ENCODE measurements at places on chromosomes 4 and X.
A peak's percentile ranks its signal among the peaks of the same experiment; 100 is the strongest.

- DNase-seq = no peak
These were observed 145.9 kb upstream of the NOCT start for GRCh38 chr4:138869631-138870030.

DNA sequence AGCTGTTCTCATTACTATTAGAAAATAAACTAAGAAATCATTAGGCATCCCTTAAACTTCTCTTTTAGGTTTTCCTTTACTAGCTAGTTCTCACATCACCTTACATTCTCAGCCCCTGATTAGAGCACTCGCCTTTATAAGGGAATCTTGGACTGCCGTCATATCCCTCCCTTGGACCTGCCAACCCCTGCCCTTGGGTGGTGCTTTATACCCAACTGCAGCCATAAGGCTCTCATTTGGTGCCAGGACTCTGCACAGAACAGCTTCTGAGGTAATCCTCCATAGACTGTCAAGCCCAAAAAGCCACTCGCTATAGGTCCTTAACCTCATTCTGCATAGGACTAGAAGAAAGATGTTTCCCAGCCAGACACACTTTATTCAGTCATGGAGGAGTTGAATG, 67.5 kb downstream of the NHSL2 start:
- no peak for DNase-seq

GRCh38 chr4:184157322-184157721, 60.4 kb downstream of the ENPP6 start:
- DNase-seq = no peak

DNA sequence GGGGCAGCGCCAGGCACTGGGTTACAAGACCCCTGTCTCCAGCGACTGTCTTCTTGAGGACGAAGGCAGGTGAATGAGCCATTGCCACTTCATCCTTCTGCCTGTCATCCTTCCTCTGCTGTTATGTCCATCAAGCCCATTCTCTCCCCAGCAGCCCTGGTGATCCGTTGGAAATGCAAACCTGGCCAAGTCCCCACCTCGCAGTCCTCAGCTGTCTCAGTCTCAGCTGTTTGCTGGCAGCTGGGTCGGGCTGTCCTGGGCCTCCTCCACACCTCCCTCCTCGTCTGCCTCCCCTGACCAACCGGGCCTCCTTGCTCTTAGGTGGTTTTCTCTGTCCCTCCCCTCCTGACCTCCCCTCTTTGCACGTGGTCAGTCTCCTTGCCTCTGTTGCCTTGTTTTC, 38.0 kb downstream of the PTTG2 start:
- DNase-seq = no peak

GRCh38 chr4:147760695-147761094, 28.8 kb downstream of the ARHGAP10 start:
- DNase-seq = peak; percentile 48
